ENCODE measurements at places on chromosomes 16 and 17.

GRCh38 chr17:18230288-18231141 lies 5.1 kb downstream of the LLGL1 start:
- DNase-seq: no peak

DNA sequence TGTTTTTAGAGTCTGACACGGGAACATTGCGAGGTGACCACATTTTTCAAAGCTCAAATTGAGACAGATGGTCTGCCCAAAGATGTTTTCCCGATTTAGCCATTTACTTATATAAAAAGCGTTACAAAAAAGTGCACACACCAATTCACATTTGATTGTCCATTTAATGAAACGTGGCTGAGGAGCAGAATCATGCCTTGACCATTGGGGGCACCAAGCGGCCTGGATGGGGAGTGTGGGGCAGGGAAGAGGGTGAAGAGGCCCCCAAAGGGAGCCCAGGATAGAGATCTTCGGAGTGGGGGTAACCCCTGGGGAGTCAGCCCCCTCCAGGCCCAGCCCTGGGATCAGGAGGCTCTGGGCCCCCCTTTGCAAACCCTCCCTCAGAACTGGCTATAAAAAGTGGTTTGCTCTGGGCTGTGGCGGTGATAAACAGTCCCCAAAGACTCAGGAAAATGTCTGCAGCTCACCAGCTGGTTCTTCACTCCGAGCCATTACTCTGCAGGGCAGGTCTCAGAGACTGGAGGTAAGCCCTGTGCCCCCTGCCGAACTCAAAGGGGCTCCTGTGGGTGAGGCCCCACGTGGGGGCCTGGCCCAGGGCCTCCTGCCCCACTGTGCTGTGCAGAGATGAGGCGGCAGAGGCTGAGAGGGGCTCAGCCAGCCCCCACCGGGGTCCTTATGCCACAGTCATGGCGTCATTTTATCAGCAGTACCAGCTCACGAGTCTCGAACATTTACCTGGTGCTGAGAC lies 105.9 kb upstream of the SEC14L1 start:
- DNase-seq: no peak

DNA sequence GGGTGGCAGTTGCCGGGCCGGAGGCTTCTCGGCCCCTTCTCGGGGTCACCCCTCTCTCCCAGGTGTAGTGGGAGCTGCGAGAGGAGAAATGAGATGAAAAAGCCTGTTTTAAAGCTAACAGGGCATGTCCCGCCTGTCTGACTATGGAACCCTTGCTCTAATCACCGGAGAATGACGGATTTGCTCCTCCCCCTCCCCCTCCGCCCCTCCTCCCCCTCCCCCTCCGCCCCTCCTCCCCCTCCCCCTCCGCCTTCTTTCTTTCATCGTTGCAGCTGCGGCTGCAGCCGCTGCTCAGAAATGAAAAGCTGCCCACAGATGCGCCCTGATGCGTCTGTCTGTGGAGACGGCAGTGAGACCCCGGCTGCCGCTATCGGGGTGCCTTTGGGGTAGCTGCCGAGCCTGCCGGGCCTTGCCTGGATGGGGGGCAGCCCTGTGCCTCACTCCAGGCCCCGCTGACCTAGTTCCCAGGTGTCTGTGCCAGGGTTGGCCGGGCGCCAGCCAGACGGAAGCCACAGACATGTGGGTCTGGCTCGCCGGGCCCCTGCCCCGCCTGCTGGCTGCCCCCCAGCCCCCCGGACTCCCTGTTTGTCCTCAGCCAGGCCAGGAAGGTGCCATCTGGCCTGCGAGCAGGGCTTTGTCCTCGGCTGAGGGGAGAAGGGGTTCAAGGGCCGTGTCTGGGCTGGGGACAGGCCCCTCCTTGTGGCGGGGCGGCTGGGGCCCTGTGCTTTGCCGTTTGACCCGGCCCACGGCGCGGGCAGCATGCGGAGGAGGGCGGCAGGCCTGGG lies 37.7 kb downstream of the GINS2 start:
- DNase-seq: no peak

- no peak for DNase-seq
These were observed 3.2 kb downstream of the KLHDC4 start for GRCh38 chr16:87762620-87763019.

DNA sequence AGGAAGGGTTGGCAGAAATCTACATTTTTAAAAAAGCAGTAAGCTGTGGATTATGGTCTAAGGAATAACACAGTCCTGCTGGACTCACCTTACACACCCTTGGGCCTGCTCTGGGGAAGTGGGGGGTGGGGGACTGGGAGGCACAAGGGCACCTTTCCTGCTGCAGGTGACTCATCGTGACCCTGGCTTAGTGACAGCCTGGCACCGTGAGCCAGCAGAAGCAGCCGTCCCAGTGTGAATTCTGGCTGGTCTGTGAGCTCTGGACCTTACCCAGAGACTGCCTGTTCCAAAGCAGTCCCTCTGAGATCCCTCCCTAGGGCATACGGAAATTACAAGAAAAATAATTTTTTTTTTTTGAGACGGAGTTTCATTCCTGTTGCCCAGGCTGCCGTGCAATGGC lies 4.2 kb upstream of the CRK start:
- DNase-seq: no peak

- DNase-seq: no peak
These were observed 16.0 kb downstream of the COG7 start for GRCh38 chr16:23436951-23437350.

DNA sequence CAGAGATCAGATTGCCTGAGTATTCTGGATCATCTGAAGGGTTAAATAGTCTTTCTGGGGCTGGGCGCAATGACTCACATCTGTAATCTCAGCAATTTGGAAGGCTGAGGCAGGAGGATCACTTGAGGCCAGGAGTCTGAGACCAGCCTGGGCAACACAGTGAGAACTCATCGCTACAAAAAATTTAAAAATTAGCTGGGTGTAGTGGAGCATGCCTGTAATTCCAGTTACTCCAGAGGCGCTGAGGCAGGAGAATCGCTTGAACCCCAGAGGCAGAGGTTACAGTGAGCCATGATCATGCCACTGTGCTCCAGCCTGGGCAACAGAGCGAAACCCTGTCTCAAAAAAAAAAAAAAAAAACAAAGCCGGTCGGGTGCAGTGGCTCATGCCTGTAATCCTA lies 15.7 kb downstream of the MVP start:
- no peak for DNase-seq

- DNase-seq: no peak
These were observed 9.2 kb downstream of the PIGQ start for GRCh38 chr16:578870-579405.

- DNase-seq: no peak
These were observed 37.4 kb upstream of the CCL1 start for GRCh38 chr17:34400301-34400931.

DNA sequence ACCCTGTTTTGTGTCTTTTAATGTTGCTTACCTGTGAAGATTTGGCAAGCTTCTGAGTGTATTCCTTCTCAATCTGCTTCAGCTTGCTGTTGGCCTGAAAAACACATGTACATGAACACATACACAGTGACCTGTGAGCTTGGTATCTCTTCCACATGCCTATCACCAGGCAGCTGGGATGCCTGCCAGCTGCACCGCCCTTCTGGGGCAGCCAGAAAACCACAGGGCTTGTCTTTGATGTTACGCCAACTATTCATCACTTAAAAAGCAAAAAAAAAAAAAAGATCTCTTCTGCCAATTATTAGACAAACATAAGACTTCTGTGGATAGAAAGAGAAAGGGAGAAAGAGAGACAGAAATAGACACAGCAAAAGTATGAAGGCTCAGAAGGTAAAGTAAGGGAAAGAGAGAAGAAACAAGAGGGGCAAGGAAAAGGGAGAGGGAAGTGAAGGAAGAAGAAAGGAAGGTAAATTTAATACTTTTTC lies 189.2 kb upstream of the AXIN2 start:
- DNase-seq: peak; percentile 28

DNA sequence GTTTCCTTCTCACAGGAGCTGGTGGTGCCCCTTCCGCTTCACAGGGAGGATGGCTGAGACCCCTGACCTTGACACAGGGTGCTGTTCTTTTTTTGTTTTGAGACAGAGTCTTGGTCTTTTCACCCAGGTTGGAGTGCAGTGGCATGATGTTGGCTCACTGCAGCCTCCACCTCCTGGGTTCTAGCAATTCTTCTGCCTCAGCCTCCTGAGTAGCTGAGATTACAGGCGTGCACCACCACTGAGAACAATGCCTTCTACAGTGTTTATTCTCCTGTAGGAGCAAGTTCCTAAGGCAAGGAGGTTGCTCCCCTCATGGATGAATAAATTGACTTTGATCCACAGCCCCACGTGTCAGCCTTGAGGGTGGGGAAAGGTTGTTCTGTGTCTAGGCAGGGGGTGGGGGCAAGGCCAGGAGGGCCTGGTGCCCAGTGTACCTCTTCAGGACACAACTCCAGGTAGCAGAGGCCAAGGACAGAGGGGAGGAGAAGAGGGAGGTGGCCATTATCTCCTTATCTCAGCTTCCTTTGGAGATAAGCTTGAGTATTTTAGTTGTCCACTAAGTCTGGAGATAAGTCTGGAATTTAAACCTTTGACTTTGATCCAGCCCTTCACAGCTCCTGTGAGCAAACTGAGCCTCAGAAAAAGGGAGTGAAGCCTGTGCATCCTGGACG lies 159.4 kb downstream of the SEC14L1 start:
- no peak for DNase-seq

DNA sequence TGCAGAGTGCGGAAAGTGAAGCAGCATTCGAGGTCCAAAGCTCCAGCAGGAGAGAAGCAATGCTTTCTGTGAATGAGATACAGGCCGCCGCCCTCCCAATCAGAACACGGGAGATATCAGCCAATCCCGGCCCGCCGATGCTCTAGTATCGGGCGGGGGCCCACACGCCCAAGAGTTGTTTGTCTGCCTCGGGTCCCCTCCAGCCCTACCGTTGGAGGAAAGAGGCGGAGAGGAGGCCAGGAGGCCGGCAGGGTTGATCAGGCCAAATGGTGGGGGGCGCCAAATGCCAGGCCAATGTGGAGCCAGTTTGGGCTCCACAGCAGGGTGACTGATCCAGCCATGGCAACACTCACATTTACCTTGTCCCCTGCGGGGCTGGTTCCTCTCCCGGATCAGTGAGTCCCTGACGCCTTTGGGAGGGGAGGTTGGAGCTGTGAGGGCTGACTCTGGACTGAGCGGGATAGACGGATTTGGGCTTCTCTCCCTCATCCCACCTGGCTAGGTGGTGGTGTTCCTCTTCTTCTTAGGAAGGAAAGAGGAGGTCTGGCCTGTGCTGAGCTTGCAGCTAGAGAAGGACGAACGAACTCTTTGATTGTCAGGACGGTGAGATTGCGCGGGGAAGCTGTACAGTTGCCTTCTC lies 10.4 kb upstream of the CUEDC1 start:
- DNase-seq: no peak

DNA sequence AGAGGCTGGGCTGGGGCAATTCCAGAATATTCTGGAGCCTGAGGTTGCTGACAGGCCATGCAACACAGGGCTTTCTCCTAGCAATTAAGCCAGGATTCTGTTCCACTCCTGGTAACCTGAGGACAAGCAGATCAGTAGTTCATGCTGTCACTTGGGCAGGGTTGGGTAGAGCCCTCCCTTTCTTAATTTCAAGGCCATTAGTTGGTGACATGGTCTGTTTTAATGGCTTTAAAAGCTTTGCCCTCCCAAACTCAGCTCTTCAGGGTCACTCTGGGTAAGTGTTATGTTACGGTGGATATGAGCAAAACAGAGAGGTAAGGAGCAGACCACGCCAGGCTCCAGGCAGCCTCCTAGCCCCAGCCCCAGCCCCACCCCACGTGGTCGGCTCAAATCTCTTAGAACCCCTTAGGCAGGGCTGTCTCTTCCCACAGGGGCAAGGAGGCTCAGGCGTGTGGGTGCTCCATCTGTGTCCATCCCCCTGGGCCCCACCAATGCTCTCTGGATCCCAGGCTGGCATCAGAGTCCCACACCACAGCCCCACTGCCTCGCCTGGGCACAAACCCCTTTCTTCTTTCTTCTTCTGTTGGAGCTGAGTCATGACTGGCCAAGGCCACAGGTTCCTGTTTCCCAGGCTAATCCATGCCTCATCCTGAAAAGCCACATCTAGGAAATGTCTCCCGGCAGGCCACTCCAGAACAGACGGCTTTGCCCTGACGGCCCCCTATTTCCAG lies 27.5 kb downstream of the CEP295NL start:
- no peak for DNase-seq

GRCh38 chr17:56894859-56895455 lies 18.9 kb downstream of the TRIM25 start:
- DNase-seq: no peak

DNA sequence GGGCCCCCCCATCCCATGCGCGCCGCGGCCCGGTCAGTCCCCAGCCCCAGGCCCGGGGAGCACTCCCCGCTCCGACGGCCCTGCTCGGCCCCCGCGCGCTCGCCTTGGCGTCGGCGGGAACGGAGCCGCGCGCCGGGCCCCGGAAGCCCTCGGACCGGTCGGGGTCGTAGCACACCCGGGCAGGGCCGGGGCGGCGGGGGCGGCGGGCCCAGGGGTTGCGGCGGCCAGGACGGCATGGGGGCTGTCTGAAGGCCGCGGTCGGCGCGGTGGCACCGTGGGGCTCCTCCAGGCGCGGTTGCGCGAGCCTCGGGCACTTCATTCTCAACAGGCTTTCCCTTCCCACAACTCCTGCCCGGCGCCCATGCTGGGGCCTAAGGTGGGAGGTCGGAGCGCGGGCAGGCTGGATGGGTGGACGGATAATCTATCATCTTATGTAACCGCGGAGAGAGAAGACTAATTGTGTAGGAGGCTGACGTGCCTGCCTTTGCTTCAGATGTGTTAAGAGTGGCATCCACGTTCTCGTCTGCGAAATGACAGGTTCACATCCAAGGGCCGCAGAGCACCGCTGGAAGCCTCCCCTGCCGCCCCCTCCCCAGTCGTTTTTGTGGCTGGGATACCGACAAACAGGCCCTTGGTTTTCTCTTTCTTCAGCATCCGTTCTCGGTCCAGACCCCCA lies 708 bp downstream of the BAIAP2 start:
- no peak for DNase-seq

DNA sequence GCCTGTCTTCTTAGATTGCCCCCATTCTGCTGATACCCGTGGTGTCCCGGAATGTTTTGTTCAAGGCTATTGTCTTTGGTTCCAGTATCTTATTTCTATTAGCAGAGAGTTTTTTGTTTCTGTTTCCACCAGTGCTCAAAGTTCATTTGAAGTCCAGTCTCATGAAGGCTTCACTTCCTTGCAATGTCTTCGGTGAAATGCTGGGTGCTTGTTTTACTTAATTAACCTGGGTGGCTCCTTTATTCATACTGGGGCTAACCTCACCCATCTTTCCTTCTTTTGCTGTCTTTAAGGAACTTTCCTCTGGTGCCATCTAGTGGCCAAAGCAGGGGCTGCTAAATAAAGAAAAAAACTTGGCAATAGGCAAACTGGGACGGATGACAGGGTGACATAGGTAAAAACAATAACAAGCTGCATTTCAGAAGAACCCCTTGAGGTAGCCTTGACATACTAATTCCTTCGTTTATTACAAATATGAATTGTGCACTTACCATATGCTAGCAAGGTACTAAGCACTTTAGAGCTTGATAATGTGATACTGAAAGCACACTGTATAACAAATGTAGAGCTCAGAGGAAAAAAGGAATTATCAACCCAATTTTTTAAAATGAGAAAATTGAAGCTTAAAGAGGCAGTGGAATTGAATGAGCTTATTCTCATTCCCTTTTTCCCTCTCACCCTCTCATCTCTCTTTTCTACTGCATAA lies 2.8 kb upstream of the SMIM36 start:
- peak; percentile 39 for DNase-seq

GRCh38 chr16:58530179-58530578 lies 14.9 kb downstream of the SETD6 start:
- no peak for DNase-seq

GRCh38 chr16:9378876-9379275 lies 287.4 kb downstream of the HAPSTR1 start:
- no peak for DNase-seq

GRCh38 chr16:56237451-56237930 lies 46.2 kb downstream of the GNAO1 start:
- no peak for DNase-seq
